ENCODE measurements at places on chromosomes 13 and 19.

DNA sequence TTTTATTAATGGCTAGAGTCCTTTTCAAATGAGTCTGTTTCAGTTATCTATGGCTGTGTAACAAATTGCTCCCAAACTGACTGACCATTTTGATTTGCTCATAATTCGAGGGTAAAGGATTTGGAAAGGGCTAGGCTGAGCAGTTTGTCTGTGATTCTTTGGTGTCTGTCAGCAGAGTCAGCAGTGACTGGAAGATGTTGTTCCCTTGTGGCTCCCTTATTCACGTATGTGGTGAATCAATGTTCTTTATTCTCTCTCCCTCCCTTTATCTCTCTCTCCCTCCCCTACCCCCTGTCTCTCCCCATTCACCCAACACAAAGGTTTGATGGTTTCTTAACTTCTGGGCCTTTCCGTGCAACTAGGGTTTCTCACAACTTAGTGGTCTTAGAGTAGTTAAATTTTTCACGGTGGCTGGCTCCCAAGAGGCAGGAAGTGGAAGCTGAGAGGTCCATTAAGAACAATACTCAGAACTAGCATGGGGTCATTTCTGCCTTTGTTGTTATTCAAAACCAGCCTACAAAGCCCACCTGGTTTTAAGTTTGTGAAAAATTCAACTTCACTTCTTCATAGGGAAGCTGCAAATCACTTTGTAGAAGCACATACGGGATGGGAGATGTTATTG, 772.5 kb upstream of the SLITRK1 start:
- no peak for DNase-seq

- no peak for DNase-seq
These were observed 426.4 kb downstream of the SLITRK5 start for GRCh38 chr13:88097541-88097940.

GRCh38 chr13:109919715-109920375, 133.5 kb upstream of the IRS2 start:
- DNase-seq = no peak

DNA sequence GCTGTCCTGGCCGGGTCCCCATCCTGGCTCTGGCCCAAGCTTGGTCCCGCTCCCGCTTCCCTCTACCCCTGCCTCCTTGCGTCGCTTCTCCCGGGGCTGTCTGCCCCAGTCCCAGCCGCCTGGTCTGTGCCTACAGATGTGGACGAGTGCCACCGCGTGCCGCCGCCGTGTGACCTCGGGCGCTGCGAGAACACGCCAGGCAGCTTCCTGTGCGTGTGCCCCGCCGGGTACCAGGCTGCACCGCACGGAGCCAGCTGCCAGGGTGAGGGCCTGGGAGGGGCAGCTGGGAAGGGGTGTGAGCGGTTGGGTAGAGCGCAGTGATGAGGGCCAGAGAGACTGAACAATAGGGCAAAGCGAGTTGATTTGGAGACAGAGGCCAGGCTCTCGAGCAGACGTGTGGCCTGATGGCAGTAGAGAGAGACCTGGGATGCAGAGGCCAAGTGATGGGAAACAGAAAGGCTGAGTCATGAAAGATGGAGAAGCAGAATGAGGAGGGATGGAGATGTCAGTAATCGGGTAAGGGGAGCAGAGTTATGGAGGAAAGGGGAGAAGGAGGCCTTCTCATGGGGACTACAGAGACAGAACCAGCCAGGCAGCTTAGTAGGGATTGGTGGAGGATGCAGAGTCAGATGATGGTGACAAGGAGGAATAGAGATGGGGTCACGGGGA, 9.4 kb downstream of the LTBP4 start:
- DNase-seq = peak; percentile 41

GRCh38 chr13:110430391-110431336, 123.6 kb downstream of the COL4A2 start:
- DNase-seq = peak; percentile 72

DNA sequence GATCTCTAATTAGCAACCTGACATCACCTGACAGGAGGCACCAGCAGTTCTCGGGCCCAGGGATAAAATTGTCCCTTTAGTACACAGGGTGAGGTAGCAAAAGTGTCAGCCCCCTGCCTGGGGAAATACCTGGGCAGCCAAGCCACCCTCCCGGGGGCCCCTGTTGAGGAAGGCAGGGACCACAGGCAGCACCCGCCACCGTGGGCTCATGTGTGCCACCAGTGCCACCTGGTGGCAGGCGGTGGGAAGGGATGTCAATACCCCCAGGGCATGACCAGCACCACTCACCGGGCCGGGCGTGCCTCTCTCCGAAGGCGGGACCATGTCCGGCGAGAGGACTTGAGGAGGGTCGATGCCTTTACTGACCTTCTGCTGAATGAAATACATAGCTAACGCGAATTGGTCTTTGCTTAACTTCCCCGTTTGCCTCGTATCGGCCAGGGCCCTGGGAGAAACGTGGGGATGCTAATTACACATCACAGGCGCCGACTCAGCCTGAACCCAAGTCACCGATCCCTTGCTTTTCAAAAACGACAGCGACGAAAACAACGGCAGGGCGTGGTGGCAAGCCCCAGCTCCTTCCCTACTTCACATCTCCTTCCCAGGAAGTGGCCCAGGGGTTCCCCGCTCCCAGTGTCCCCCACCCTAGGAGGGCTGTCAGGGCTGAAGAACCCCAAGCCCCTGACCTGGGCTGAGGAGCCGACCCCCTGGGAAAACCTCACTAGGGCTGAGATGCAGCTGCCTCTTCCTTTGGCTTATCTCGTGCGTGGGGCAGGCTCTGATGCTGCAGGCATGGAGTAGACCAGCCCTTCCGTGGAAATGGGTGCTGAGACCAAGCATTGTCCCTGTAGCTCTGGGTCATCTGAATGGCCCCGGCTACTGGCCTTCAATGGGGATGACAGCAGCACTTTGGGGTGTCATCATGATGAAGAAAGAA, 53.8 kb downstream of the EPS15L1 start:
- peak; percentile 70 for DNase-seq

GRCh38 chr13:85799097-85799582, at the start of gene SLITRK6:
Gene SLITRK6, minus strand, starts transcription at chr13:85799419. Its CDS starts 2,911 bp downstream, at chr13:85796508.
- DNase-seq = peak; percentile 98

DNA sequence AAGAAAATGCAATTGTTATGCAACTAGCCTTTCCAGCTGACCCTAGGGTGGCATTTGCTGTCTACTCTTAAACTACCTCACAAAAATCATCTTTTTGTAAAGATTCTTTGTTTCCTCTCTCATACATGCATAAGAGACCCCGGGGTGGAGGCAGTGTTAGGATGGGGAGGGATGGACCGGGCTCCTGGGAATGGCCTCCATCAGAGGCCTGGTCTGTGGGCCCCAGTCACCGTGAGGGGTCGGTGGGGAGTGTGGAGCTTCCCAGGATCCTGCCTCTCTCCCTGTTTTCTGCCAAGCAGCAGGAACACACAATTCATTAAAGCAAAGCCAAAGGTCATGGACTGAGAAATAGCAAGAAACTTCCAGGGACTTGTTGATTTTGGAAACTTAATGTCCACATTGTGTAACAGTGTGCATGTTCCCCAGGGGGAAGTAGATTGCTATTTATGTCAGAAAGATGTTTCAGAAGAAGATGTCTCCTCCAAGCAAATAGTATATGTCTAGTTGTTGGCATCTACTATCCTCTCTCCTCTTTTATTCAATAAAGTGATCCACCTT, 241.4 kb downstream of the ENOX1 start:
- no peak for DNase-seq

DNA sequence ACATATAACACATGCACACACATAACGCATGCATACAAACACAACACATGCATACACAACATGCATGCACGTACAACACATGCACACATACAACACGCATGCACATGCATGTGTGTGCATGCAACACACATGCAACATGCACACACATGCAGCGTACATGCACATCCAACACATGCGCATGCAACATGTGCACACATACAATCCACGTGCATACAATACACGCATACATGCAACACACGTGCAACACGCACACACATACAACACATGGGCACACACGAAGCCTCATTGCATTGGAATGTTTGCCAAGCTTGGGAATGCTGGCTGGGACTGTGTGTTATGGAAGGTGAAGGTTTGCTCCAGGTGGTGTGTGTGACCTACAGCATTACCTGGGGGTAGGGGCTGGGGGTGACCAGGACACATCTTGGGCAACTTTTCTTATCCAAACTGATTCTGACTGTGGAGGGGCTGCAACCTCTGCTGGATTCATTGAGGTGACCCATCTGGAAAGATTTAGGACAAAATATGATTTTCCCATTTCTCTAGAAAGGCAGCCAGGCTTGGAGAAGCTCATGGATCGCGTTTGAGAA, 58.9 kb downstream of the SPACA7 start:
- no peak for DNase-seq

DNA sequence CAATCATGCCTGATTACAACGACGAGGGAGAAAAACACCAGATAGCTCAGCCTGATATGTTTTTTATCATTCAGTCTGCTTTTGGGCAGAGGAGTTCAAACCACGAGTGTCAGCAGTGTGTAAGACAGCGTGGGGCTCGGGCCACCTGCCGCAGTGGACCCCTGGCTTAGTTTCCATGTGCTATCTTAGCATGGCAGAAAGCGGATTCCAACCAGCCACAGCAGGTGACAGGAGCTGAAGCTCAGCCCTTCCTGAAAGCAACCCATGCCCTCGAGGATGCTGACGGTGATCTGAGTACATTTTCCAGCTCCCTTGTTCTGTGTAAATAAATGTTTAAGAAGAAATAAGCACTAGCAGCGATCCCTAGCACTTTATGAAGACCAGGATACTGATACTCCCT, 32.2 kb upstream of the MBNL2 start:
- no peak for DNase-seq

- no peak for DNase-seq
These were observed 66.6 kb upstream of the ZNF527 start for GRCh38 chr19:37304190-37304883.

DNA sequence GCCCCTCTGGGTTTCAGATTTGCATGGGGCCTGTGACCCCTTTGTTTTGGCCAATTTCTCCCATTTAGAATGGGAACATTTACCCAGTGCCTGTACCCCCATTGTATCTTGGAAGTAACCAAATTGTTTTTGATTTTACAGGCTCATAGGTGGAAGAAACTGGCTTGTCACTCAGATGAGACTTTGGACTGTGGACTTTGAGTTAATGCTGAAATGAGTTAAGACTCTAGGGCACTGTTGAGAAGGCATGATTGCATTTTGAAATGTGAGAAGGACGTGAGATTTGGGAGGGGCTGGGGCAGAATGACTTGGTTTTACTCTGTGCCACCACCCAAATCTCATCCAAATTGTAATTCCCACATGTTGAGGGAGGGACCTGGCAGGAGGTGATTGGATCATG, 258.8 kb downstream of the NHLRC3 start:
- DNase-seq = no peak

DNA sequence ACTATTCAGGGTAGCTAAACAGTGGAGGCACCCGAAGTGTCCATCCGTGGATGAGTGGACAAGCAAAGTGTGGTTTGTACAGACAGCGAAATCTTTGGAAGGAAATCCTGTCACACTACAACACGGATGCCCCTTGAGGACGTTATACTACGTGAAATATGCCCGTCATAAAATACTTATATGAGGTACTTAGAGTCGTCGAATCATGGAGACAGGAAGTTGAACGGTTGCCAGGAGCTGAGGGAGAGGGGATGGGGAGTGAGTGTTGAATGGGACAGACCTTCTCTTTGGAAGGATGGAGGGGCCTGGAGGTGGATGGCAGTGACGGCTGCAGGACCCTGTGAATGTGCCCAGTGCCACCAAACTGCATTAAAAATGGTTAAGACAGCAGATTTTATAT, 11.6 kb downstream of the ATP4B start:
- DNase-seq = no peak

- no peak for DNase-seq
These were observed 225.5 kb downstream of the KLF5 start for GRCh38 chr13:73284081-73284874.

GRCh38 chr19:16371540-16371986, 46.9 kb downstream of the KLF2 start:
- DNase-seq = no peak

- no peak for DNase-seq
These were observed 68.1 kb upstream of the KLF12 start for GRCh38 chr13:74202129-74202813.

- DNase-seq = no peak
These were observed 553.9 kb downstream of the LMO7 start for GRCh38 chr13:76189882-76190519.

- DNase-seq = no peak
These were observed 140.7 kb upstream of the RFC3 start for GRCh38 chr13:33677215-33677614.

DNA sequence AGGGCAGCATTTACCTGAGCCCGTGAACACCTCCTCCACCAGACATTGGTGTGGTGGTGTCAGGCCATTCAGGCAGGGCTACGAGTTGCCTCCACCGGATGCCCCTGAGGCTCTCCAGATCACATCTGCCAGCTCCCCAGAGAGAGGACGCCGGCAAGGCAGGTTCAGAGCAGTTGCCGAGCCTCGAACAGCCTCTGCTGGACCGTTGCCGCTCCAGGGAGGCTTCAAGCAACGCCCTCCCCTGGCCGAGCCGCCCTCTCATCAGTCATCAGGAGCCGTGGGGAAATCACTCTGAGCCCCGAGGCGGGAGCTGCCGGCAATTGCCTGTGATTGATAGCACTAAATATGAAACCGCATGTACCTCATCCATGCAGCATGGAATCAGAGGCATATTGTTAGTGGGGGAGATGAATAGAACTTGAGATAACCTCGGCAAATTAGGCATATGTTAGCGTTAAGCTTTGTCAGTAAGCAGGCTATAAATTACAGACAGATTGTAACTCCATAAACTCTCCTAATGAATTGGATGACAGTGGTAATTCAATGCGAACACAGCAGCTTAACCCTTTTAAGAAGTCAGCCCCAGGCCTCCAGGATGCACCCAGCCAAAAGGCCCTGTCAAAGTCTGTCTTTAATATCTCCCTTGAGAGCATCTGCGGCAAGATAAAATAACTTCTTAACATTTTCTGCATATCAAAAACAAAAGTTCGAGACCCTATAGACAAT, 29.8 kb upstream of the SPACA7 start:
- no peak for DNase-seq

DNA sequence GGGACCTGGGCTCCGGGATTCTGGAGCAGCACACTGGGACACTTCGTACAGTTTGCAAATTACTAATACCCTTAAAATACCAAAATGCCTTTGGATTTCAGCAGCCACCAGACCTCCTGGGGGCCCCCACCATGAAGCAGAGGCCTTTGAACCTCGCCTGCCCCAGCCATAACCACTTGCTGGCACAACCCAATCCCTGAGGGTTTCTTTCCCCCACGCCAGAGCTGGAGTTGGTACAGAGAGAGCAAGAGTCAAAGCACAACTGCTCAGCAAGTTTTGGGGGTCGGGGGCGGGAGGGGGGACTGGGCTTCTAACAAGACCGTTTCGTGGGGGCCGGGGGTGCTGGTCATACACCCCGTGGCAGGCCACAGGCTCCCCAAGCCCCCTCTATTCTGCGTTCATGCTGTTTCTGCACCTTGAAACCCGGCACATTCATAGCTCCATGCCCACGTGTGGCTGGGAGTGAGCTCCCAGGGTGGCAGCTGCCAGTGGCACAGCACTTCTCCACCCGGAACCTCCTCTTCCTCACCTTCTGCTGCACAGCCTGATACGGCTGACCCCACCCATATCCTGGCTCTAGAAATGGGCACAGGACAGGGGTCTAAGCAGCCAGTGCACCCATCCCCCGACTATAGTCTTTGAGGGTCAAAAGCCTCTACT, 17.1 kb downstream of the PLEKHF1 start:
- DNase-seq = no peak

GRCh38 chr13:95201814-95202651, 99.2 kb downstream of the ABCC4 start:
- DNase-seq = no peak
